ENCODE measurements at places on chromosomes 5 and 9. TPM values are rescaled to one million over a fixed set of nuclear protein-coding genes. Genes with fewer than 3 reads are reported as not detected.
A peak's percentile ranks its signal among the peaks of the same experiment; 100 is the strongest.

Gene SUB1
- total RNA-seq = 126 TPM

Gene EDIL3
- 17.1 TPM for total RNA-seq

Gene PCDHGA10
- total RNA-seq = 6.5 TPM

Gene ADGRD2
- not detected for total RNA-seq

Gene OR1Q1
- not detected for total RNA-seq

Gene ARID3C
- total RNA-seq = not detected

Gene AQP3
- 7.1 TPM for total RNA-seq

DNA sequence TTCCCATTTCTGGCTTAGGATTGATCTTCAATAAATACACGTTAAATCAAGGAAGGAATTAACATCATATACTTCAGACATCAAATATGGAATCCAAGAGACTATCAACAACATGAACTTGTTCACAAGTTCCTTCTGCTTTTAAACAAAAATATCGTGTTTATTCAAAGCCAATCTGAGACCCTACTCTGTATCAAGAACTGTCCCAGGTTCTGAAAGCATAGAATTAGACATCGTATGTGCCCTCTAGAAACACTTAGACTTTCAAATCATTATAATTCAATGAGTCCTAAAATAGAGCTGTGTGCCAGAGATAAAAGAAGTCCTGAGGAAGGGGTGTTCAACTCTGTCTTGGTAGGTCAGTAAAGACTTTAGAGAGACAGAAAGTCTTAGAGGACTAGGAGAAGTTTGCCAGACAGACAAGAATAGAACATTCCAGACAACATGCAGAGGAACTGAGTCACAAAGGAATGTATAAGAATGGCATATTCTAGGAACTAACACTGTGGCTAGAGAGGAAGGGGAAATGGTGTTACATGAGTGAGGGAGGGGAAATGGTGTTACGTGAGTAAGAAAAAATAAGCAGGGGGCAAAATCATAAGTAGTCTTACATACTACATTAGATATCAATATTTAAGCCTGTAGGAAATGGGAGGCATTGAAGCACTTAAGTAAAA, 2.9 kb downstream of the TPD52L3 start:
- H3K36me3 ChIP-seq = no peaks in the 10 kb centered on the region
- no peak overlapping the region for H3K4me3 ChIP-seq
- no peak overlapping the region for H3K27ac ChIP-seq
- H3K4me1 ChIP-seq = no peaks in the 10 kb centered on the region

GRCh38 chr5:60700416-60700757, 421 bp upstream of the DEPDC1B start:
- peak; percentile 14 for DNase-seq
- peak overlapping the region; percentile 86 for H3K27ac ChIP-seq
- H3K36me3 ChIP-seq = no peaks in the 10 kb centered on the region
- H3K4me1 ChIP-seq = peaks cover 7% of the 10 kb centered on the region
- H3K4me3 ChIP-seq = peak overlapping the region; percentile 44
- no peaks in the 10 kb centered on the region for H3K27me3 ChIP-seq

GRCh38 chr5:158545949-158546530, 553.7 kb downstream of the EBF1 start:
- no peak overlapping the region for H3K27ac ChIP-seq
- no peaks in the 10 kb centered on the region for H3K27me3 ChIP-seq
- no peaks in the 10 kb centered on the region for H3K4me1 ChIP-seq
- H3K36me3 ChIP-seq = no peaks in the 10 kb centered on the region

DNA sequence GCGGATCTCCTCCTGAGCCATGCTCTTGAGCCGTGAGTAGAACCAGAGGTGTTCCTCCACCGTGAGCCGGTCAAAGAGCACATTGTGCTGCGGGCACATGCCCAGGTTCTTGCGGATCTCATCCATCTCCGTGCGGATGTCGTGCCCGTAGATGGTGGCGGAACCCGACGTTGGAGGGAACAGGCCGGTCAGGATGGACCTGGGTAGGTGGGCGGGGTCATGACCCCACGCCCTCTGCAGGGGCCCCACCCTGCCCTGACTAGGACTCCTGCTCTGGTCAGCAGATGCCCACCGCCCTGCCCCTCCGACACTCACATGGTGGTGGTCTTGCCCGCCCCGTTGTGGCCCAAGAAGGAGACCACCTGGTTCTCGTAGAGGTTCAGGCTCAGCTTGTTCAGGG, 12.1 kb downstream of the ABCA2 start:
- H3K27me3 ChIP-seq = no peaks in the 10 kb centered on the region
- H3K4me1 ChIP-seq = no peaks in the 10 kb centered on the region

DNA sequence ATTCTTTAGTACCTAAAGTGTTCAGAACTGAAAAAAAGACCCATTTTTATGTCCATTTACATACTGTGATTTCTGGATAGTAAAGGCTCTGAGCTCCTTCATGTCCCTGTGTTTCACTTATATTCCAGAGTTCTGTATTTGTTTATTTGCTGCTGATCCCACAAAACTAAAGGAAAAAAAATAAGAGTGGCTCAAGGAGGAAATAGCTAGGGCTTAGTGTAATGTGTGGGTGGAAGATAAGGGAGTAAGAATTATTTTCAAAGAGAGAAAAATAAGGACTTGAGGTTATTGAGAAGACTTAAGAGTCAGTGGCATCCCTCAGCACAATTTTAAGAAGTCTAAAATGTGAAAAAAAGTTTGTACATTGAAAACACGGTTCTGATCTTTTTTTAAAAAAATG, 46.0 kb downstream of the ENTREP1 start:
- H3K4me1 ChIP-seq = no peaks in the 10 kb centered on the region
- H3K36me3 ChIP-seq = no peaks in the 10 kb centered on the region
- no peak overlapping the region for H3K27ac ChIP-seq

DNA sequence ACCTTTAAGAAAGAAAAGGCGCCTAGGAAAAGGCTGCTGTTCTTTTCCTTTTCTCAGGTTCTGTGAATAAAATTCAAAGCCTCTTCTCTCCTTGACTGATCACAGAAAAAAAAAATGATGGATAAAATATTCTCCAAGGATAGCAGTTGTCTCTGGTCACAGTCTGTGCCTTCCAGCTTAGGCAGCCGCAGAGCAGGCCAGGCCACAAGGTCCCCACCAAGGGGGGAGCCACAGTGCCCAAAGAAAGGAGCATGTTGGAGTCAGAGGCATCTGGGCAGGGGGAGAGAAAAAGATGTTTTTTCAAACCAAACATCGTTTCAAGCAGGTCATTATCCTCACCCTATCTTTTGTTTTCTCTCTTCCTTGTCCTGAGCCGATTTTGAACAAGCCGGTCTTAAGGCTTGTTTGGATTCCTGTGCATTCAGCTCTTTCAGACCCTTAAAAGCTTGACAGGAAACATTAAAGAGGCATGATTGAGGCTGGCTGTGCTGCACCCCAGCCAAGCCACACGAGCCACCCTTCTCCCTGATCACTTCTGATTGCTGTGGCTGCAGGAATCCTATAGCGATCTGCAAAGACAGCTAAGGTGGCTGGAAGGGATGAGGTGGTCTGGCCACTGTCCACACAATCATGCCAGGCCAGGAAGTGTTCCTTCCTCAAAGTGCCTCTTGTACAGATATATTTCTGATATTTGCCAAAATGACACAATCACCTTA, 284.6 kb upstream of the TLE4 start:
- no peak overlapping the region for H3K4me3 ChIP-seq
- H3K27ac ChIP-seq = no peak overlapping the region
- no peak for DNase-seq
- no peaks in the 10 kb centered on the region for H3K4me1 ChIP-seq

DNA sequence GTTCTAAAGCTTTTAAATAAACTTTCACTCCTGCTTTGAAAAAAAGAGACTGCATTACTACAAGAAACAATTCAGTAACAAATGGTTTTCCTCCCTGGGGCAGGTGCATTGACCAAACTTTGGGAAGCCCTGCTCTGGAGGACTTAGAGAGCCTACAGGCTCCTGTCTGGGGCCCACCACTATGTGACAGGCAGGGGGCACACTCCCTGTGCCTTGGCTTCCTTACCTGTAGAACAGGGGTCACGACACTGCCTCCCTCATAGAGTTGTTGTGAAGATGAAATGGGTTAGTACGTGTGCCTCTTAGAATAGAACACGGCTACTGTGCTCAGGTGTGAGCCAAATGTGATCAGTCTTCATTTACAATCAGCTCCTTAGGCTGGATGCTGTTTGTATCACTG, 130.1 kb downstream of the GPBP1 start:
- H3K27ac ChIP-seq = no peak overlapping the region
- H3K36me3 ChIP-seq = no peaks in the 10 kb centered on the region
- no peak overlapping the region for H3K4me3 ChIP-seq
- no peaks in the 10 kb centered on the region for H3K27me3 ChIP-seq

GRCh38 chr5:8848366-8848765, 697.5 kb downstream of the SEMA5A start:
- H3K4me1 ChIP-seq = no peaks in the 10 kb centered on the region
- no peaks in the 10 kb centered on the region for H3K27me3 ChIP-seq
- H3K4me3 ChIP-seq = no peak overlapping the region
- no peak overlapping the region for H3K27ac ChIP-seq
- DNase-seq = no peak

DNA sequence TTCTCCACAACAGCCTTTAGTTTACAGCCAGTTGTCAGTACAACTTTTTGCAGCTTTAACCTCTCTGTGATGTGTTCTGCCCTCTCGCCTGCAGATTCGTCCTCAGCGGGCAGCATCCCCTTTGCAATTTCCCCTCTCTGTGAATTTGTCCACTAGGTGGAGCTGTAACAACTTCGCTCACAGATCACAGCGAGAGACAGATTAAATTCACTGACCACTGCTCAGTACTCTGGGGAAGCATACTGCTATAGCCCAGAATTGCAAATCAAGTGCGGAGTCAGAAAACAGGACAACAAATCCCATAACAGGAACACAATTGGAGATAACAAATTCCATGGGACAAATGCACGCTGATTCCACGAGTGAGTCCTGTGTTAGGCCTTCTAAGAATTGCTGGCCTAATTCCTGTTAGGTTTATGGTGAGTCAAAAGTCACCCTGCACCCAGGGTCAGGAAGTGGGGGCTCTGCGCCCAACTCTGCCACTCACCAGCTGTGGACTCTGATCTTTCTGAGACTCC, 2124.9 kb downstream of the MAT2B start:
- no peaks in the 10 kb centered on the region for H3K4me1 ChIP-seq
- no peak overlapping the region for H3K27ac ChIP-seq
- H3K4me3 ChIP-seq = no peak overlapping the region
- H3K27me3 ChIP-seq = no peaks in the 10 kb centered on the region

- no peaks in the 10 kb centered on the region for H3K4me1 ChIP-seq
- H3K27ac ChIP-seq = no peak overlapping the region
- no peak overlapping the region for H3K4me3 ChIP-seq
These were observed 6.7 kb downstream of the SLCO4C1 start for GRCh38 chr5:102289251-102289899.

DNA sequence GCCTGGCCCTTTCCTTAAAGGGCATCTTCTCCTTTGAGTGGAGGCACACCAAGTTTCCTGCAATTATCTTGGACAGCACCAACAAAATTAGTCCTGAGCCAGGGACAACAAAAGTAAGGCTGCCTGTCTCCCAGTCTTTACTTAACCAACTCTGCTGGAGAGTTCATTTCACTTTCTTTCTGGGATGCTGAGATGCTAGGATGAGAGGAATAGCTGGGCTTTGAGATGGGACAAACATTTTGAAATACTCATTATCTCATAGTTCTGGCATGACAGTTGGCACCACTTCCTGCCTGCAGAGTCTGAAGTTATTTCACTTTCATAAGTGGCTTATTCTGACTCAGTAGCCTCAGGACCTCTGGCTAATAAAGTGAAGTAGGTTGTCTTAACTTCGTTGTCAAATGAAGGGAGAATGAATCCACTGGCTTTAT, 157.0 kb downstream of the C9orf152 start:
- peaks cover 21% of the 10 kb centered on the region for H3K4me1 ChIP-seq
- peaks cover 32% of the 10 kb centered on the region for H3K27me3 ChIP-seq
- peak overlapping the region; percentile 79 for H3K27ac ChIP-seq
- H3K36me3 ChIP-seq = no peaks in the 10 kb centered on the region
- no peak for DNase-seq

DNA sequence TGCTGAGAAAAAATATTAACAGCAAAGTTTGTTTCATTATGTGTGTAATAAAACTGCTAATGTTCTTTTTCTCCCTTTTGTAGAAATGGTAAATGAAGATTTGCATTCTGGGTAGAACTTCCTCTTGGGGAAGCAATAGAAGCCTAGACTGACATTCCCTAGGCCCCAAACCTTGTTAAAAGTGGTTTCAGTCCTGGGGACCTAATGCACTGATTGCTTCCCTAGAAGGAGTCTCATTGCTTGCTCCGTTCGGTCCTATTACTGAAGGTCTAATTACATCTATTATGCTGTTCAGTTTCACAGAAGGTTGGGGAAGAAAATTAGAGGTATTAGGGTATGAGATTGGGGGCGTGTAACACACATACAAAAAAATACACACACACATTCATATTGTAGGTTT, 893.8 kb downstream of the TLE4 start:
- no peaks in the 10 kb centered on the region for H3K36me3 ChIP-seq
- H3K4me3 ChIP-seq = no peak overlapping the region
- H3K27ac ChIP-seq = no peak overlapping the region
- no peak for DNase-seq
- H3K27me3 ChIP-seq = no peaks in the 10 kb centered on the region

DNA sequence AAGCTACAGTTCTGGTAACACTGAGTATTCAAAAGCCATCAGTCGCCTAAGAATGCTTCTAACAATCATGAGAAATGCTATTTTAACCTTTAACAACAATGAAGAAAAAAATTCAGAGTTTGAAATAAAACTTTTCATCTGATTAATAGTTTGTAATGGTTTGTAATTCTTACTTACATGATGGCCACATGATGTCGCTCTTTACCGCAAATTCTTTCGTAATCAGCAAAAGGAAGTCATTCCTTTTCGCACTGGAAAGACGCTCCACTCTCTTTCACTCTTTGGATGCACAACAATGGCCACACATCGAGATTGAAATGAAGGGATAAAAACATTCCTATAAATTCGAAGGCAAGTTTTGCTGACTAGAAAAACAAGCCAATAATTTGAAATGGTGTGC, at the start of gene PCDHA7:
PCDHA7 (plus strand) TSS at position 277 of the 400 bp plus-strand sequence; CDS start at position 392, 115 bp downstream.
- no peaks in the 10 kb centered on the region for H3K36me3 ChIP-seq
- no peak within 1 kb of the TSS for H3K4me3 ChIP-seq
- DNase-seq = no peak

DNA sequence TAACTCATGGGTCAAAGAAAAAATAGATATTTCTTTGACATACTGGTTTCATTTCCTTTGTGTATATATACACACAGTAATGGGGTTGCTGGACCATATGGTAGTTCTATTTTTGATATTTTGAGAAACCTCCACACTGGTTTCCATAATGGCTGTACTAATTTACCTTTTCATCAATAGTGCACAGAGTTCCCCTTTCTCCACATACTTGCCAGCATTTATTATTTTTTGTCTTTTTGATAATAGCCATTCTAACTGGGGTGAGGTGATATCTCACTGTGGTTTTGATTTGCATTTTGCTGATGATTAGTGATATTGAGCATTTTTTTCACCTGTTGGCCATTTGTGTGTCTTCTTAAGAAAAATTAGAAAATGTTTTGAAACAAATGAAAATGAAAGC, 78.4 kb upstream of the CKMT2 start:
- DNase-seq = no peak
- no peak overlapping the region for H3K27ac ChIP-seq
- H3K27me3 ChIP-seq = no peaks in the 10 kb centered on the region
- H3K36me3 ChIP-seq = no peaks in the 10 kb centered on the region

- H3K27ac ChIP-seq = peak overlapping the region; percentile 69
- DNase-seq = peak; percentile 83
- no peaks in the 10 kb centered on the region for H3K36me3 ChIP-seq
- H3K27me3 ChIP-seq = no peaks in the 10 kb centered on the region
- peaks cover 42% of the 10 kb centered on the region for H3K4me1 ChIP-seq
These were observed 5.8 kb downstream of the TMEM268 start for GRCh38 chr9:114616684-114617520.

Measured in transverse colon (tissue), 4 donors.